Skin of body (tissue), 3 donors: ENCODE measurements at places on chromosomes 4 and X.

- DNase-seq = no peak
These were observed 311.4 kb downstream of the MAPK10 start for GRCh38 chr4:86048426-86048825.

DNA sequence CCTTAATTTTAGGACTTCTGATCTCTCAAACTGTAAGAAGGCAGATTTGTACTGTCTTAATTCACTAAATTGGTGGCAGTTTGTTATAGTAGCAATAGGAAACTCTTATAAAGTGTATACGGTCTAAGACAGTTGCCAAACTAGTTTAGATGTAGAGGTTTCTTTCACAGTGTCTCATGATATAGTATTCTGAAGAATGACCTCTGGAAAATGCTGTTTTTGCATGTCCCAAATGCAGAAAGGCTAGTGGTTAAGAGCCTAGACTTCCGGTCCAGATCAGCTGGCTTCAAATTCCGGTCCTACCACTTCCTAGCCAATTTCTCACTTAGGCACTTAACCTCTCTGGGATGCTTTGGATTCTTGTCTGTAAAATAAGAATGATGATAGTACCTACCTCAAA is 538.5 kb downstream of the CENPC start:
- DNase-seq = no peak

DNA sequence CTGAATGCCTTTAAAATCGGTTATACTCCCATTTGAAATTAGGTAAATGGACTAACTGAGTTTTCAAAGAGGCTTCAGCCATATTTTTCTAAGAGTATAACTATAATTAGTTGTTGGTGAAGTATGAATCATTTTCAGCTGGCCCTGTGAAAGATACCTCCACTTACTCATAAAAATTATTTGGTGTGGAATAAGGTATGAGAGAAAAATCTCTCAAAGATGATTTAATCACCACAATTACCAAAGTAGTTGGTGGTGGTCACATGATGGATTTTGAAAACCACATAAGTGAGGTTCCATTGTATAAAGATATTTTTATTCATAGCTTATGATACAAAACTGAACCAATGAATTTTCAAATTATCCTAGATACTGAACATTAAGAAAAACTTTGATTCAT is 9.0 kb upstream of the KLHL2 start:
- no peak for DNase-seq

DNA sequence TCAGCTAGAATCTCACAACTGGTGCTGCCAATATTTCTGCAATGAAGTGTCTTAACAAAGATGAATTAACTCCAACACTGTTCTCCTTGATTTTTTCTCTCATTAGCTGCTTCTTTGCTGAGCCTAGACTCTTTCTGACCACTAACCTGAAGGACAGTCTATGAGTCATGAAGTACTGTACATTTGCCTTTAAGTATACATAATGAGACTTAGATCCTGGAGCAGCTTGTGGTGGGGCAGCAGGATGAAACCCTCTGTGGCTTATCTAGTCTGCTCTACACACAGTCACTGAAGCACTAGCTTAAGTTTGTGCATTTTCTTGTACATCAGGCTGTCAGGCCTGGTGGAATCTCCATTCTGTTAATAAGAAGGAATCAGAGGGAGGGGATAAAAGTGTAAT is 307.4 kb upstream of the SMIM31 start:
- no peak for DNase-seq

DNA sequence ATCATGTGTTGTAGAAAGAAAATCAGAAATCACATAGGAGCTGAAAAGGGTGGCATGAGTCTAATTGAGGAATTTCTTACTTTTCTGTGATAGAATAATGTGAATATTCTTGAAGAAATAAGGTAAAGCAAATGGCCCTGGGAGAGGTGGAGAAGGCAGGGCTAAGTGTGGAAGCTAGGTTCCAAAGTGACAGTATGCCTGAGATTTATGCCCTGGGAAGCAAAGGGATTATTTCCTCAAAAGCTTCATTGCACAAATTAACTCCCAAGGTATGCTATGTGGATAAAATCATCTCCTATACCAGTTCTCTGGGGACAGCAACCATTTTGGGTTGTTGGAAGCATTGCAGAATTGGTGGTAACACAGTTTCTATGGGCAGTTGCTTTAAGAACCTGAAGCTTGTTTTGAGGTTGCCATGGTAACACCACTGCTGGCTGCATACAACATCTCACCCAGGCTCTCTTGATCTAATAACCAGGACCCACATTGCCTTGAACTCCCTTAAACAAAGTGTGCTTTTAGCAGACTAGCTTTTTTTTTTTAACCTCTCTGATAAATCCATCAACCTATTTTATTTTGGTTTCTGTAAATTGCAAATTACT is 21.0 kb downstream of the MAOA start:
- DNase-seq = no peak

- peak; percentile 16 for DNase-seq
These were observed 168.9 kb upstream of the EDNRA start for GRCh38 chr4:147311956-147312355.

DNA sequence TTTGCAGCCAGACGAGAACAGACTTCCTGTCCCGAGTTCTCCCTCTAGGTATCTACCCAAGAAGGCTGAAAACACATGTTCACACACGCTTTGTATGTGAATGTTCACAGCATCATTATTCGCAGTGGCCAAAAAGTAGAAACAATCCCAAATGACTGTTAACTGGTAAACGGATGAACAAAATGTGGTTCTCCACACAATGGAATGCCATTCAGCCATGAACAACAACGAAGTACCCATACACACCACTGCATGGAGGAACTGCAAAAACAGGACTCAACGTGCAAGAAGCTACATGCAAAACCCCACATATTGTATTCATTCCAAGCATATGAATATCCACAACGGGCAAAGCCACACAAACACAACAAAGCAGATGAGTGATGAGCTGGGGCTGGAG is 45.0 kb downstream of the PDHA1 start:
- DNase-seq = no peak

DNA sequence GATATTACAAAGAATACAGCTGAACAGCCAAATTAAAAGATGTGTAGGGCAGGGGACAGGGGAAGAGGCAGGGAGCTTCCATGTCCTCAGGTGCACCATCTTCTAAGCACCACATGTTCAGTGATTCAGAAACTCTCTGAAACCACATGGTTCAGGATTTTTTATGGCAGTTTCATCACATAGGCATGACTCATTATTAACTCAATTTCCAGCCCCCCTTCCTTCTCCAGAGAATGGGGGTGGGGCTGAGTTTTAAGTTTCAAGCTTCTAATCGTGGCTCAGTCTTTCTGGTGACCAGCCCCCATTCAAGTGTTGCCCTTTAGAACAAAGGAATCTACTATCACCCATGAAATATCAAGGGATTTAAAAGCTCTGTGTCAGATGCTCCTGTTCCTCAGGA is 317.8 kb upstream of the GALNT7 start:
- no peak for DNase-seq

GRCh38 chrX:65609237-65609636 is 58.2 kb upstream of the MSN start:
- DNase-seq = no peak

DNA sequence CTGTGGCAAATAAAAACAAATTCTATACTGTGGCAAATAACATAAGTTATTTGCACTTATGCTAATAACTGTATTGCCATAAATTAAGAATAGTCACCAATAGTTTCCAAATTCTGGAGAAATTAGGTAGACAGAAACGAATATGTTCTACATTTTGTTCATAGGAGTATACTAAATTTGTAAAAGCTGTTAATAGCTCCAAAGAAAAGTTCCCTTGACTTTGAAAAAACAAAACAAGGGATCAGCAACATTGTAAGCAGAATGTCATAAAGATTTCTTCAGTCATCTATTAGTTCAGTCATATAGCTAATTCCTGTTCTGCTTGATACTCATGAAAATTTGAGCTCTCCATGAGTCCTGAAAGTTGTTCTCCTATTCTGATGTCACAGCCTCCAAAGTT is 1472.8 kb downstream of the C4orf33 start:
- DNase-seq = no peak

GRCh38 chrX:7154041-7154597 is 6.2 kb upstream of the PUDP start:
- no peak for DNase-seq

DNA sequence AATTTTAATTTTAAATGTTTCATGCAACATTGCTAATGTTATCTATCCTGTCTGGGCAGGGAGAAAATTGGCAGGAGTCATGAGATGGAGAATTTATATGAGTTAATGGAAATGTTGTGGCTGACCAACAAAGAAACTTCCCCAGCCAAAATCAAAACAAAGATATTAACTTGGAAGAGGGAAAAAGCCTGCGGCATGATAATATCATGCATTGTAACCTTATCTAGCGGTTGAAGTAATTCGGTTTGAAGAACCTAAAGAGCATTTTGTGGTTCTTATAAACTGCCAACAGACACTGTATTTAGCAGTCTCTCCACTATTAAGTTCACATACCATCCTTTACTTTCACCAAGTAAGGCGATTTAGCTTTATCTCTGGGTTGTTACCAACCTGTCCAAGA is 42.3 kb downstream of the DKK2 start:
- DNase-seq = no peak

GRCh38 chr4:94452476-94453371 is 982 bp downstream of the PDLIM5 start:
- DNase-seq = peak; percentile 30
